ENCODE measurements at places on chromosomes 7 and 10.
A peak's percentile ranks its signal among the peaks of the same experiment; 100 is the strongest.

- peak; percentile 42 for DNase-seq
These were observed 9.7 kb upstream of the ZFAND2A start for GRCh38 chr7:1169409-1170368.

DNA sequence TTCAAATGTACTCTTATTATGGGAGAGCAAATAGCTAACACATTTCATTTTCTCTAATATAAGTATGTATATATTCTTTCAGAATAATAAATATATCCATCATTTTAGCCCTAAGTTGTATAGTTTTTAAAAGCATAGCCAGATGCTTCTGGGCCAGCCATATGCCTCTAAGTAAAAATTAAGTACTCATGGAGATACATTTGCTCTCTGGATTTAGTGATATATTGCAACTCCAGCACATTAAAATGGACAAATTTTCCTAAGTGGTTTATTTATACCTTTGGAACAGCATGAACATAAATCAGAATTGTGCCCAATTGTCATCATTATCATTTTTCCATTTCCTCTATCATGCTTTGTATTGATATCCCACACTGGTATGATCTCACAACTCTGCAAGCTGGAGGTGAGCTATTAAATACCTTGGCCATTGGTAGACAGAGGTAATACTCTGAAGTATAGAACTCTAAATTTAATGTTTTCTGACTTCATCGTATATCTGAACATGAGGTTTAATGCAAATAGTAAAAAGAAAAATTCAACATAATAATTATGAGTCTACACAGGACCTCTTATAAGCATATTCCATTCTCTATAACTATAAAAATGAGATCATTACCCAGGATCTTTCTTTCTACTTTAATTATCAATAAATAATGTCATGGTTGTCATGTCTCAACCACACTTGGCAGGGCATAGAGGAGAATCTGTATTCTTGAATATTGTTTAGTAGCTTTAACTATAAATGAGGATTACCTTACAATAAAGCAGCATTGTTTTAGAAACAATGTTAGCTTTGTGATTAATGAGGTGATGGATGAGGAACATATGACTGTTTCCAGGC is 90.8 kb downstream of the AGMO start:
- DNase-seq, result no peak

DNA sequence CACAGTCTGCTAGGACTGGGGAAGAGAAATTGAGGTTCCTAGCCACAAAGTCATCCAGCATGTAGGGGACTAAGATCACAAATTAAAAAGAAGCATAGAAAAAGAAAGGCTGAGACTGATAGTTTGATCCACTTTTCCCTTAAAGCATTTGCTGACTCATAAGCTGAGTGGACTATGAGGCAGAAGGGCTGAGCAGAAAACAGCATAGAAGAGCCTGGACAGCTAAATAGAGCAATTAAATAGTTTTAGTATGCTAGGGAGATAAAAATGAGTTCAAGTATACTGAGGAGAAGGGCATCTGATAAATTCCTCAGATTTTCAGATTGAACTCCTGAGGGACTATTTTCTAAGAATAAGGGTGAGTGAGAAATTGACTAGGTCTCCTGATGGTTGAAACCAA is 155.9 kb upstream of the EGR2 start:
- DNase-seq, result no peak

DNA sequence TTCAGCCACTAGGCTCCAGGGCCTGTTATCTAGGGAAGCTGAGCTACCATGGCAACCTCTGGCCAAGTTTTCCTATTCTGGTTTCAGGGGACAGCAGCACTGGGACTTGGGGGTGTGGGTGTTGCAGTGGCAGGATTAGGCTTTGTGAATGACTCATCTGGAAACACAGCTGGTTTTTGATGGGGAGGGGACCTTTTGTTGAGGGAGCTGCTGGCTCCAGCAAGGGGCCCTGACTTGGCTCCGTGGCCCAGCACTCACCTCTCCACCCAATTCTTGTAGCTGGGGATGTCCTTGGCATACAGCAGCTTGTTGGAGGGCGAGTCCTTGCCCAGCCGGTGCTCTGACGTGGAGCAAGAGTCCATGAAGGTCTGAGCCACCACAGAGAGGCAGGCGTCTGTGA is 435.9 kb downstream of the PLXNA4 start:
- DNase-seq, result peak; percentile 67

GRCh38 chr10:122391875-122392274 is 17.4 kb downstream of the PLEKHA1 start:
- DNase-seq, result no peak

DNA sequence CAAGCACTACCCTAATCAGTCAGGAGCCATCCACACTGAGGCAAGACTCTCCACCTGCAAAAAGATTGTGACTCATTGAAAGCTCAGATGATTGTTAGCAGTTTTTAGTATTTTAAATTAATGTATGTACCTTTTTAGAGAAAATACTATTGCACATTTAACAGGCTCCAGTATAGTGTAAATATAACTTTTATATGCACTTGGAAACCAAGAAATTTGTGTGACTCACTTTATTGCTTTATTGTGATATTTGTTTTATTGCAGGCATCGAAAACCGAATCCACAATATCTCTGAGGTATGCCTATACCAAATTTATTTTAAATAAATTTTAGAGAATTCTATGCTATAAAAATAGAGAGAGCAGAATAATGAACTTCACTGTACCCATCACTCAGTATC is 122.0 kb downstream of the TEX36 start:
- no peak for DNase-seq

DNA sequence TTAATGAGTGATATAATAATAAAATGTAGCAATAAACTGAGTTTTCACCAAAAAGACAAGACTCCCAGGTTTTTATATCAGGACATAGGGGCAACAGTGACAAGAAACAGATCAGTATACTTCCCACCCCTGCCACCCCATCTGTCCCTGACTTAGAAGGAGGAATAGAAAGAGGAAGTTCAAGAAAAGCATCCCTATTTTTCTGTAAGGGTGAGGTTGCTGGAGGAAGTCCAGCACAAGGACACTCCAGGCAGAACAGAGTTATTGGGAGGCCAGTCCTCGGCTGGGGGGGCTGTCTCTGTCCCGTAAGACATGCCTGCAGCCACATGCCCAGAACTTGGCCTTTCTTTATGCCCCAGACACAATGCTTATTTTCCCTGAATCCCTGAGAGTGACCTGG is 16.5 kb upstream of the TLX1 start:
- peak; percentile 12 for DNase-seq

DNA sequence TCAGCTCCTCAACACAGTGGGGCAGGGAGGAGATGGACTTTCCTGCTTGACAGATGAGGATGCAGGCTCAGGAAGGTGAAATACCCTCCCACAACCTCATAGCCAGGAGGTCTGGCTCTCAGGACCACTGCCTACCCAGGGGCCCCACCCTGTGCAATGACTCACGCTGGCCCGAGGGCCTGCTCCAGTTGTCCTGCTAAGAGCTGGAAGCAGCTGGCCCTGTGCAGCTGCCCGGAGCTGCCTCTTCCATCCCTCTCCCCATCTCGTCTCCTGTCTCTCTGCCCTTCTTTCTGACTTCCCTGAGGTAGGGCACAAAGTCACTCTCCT is 123.9 kb downstream of the ZMIZ1 start:
- DNase-seq, result no peak

DNA sequence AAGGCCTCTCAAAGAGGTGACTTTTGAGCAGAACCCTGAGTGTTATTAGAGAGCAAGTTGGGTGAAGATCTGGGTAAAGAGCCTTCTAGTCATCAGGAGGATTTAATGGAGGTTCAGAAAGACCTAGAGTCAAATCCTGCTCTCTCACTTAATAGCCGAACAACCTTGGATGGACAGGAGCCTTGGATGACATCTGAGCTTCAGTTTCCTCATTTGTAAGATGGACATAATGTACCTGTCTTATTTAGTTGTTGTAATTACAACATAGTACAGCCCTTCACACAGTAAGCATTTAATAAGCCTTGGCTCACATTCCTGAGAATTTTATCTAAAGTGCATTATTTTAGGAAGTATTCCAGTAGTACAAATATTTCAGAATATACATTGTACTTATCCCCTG is 57.0 kb downstream of the C1GALT1 start:
- DNase-seq, result no peak

- no peak for DNase-seq
These were observed 21.1 kb upstream of the FAM13C start for GRCh38 chr10:59383436-59383835.

All from posterior cingulate gyrus (tissue), 11 donors.